ENCODE measurements at places on chromosomes 12 and 14. TPM values are rescaled to one million over a fixed set of nuclear protein-coding genes. Genes with fewer than 3 reads are reported as not detected.

DNA sequence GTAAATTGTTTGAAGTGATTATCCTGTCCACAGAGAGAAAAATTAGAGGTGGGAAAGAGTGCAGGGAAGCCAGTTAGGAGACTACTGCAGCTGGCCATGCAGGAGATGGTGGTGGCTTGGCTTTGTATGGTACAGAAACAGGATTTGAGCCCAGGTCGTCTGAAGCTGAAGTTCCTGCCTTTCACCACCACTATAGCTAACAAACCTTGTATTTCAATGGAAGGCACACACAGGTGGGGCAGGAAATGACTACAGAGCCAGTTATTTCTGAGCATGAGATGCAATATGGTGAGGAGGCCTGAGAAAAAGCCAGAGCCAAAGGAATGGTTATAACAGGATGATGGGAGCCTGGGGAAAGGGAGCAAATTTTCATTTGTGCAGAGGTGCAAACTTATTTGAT lies 103.9 kb downstream of the BTG1 start:
- peak overlapping the region; percentile 78 for H3K27ac ChIP-seq
- peaks cover 5% of the 10 kb centered on the region for H3K36me3 ChIP-seq
- H3K4me3 ChIP-seq = peak overlapping the region; percentile 27

RNF212B gene
- not detected for total RNA-seq

- H3K27me3 ChIP-seq = no peaks in the 10 kb centered on the region
- H3K27ac ChIP-seq = peak overlapping the region; percentile 78
- peaks cover 5% of the 10 kb centered on the region for H3K36me3 ChIP-seq
- DNase-seq = no peak
- H3K4me3 ChIP-seq = peak overlapping the region; percentile 43
These were observed 148.4 kb upstream of the PLEKHG7 start for GRCh38 chr12:92554158-92555073.

DNA sequence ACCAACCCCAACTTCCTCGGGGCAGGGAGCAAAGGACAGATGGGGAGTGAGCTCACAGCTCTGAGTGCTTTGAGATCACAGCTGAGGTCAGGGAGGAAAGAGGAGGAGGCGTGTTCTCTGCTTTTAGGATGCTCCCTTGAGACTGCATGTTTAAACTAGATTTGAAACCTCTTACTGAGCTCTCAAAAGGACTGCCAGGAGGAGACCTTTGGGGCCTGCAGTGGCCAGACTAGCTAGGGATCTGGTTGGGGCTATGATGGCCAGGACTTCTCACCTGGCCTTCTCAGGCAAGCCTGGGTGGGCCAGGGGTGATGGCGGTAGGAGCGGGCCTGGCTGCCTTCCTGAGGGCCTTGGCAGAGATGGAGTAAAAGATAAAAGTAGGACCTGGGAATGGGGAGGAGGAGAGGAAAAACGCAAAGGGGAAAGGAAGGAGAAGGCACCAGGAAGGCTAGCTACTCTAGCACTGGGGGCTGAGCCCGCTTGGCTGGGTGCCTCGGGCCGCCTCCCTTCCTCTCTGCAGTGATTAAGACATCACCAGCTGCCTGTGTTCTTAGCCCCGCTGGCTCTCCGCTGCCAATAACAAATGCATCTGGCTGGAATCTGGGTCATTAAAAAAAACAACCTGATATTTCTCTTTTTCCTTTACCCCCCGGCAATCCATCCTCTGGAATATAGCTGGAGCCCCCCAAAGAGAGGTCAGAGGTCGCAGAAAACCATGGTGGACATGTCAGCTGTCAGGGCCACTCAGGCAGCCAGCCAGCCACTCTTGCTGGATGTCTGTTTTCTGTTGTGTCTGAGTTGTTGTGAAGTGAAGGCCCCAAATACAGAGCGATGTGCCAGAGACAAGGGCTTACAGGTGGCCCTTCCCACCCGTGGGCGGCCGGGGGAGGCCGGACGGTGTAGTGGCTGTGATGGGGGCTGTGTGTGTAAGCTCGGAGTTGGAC lies 141.3 kb downstream of the TSPAN9 start:
- no peak overlapping the region for H3K27ac ChIP-seq
- no peaks in the 10 kb centered on the region for H3K4me1 ChIP-seq
- DNase-seq = no peak
- H3K36me3 ChIP-seq = no peaks in the 10 kb centered on the region
- no peaks in the 10 kb centered on the region for H3K27me3 ChIP-seq

- no peak overlapping the region for H3K27ac ChIP-seq
- no peak overlapping the region for H3K4me3 ChIP-seq
- no peaks in the 10 kb centered on the region for H3K4me1 ChIP-seq
- H3K36me3 ChIP-seq = no peaks in the 10 kb centered on the region
- DNase-seq = no peak
These were observed 4.2 kb upstream of the CDC42BPB start for GRCh38 chr14:103061482-103061976.

DNA sequence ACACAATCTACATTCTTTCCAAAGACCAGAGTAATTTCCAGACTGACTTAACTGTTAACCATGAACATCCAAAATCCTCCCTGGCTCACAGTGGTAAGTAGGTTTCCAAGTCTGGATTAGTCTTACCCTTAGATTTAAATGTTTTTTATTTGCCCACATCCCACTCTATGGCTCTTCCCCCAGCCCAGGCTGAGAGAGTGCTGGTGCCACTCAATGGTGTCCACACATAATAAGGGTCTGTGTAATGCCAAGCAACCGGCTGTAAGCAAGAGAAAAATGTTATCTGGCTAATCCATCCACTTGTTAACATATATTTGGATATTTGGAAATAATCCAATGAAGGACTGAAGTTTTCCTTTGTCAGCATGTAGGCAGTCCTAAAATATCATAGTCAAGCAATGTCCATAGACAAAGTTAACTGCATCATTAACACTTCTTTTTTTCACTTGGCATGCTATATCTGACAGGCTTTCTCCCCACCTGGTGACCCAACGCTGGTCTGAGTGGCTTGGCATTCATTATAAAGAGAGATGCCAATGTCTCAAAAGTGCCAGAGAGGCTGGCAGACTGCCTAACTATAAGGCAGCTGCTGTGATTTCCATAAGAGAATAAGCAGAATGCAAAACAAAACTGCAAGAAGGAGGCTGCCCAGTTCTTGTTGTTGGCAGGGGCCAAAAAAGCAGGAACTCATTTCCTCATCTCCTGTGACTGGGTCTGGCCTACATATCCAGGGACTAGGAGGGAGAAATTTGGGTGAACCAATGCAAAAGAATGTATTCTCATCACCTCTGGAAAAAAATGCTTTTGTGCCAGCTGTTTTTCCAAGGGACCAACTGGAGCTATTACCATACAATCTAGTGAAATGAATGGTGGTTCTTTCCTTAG lies 13.9 kb upstream of the HOXC13 start:
- DNase-seq = no peak
- H3K27me3 ChIP-seq = peaks cover 93% of the 10 kb centered on the region
- peaks cover 4% of the 10 kb centered on the region for H3K4me1 ChIP-seq
- no peak overlapping the region for H3K27ac ChIP-seq
- no peak overlapping the region for H3K4me3 ChIP-seq

MAP1LC3B2 gene
- total RNA-seq = 2.0 TPM

DNA sequence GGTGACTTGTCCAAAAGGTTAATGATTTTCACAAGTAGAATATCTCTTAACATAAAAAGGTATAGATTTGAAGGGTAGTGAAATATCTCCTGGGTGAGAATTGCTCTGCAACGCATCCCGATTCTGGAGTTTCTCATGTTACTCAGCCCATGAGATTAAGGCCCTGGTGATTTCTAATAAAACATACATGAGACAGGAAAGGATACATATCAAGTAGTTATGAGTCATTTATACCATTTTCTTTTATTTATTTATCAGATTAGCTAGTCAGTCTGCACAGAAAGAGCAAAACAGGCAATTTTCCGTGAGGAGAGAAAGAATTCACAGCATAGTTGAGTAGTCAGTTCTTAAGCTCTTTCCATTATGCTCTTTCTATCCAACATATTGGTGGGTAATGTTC lies 535.6 kb upstream of the ATP2B1 start:
- no peaks in the 10 kb centered on the region for H3K36me3 ChIP-seq
- H3K4me1 ChIP-seq = no peaks in the 10 kb centered on the region
- H3K27me3 ChIP-seq = peaks cover 11% of the 10 kb centered on the region
- H3K27ac ChIP-seq = no peak overlapping the region
- DNase-seq = no peak

DNA sequence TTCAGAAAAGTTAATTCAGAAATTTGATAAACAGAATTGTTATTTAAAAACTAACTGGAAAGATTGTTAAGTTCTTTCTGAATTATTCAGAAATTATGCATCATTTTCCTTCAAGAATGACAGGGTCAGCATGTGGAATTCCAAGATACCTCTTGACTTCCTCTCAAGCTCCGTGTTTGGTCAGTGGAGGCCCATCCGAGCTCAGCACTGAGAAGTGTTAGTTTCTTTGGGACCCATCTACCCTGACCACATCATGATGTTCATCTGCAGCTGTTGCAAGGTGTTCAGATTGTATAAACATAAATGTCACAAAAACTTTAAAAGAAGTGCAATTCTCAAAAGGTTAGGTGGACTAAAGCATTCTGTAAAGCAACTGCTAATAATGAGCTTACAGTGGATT lies 33.7 kb downstream of the MDM2 start:
- H3K27me3 ChIP-seq = no peaks in the 10 kb centered on the region
- no peak overlapping the region for H3K4me3 ChIP-seq
- H3K4me1 ChIP-seq = peaks cover 10% of the 10 kb centered on the region
- H3K27ac ChIP-seq = no peak overlapping the region
- DNase-seq = no peak
- H3K36me3 ChIP-seq = peaks cover 10% of the 10 kb centered on the region

DNA sequence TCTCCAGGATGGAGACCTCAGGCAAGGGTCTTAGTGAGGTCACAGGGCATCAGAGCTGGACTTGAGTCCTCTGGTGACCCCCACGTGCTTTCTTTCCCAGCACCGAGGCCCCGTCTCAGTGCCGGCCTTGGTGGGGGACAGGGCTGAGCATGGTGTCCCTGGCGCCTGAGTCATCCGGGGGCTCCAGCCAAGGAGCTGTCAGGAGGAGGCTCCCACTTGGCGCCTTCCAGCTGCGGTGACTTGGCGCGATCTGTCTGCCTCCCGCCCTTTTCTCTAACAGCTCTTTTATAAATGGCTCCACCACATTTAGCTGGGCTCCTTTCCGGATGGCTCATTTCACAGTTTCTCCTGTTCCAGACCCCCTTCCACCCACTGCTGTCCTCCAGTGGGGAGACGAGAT lies 60.4 kb downstream of the PRMT8 start:
- H3K27ac ChIP-seq = no peak overlapping the region
- H3K27me3 ChIP-seq = peaks cover 8% of the 10 kb centered on the region
- H3K36me3 ChIP-seq = no peaks in the 10 kb centered on the region
- DNase-seq = no peak
- no peak overlapping the region for H3K4me3 ChIP-seq

GRCh38 chr14:94341656-94342333 lies 18.7 kb upstream of the SERPINA6 start:
- peak; percentile 21 for DNase-seq
- peak overlapping the region; percentile 28 for H3K4me3 ChIP-seq
- H3K27me3 ChIP-seq = peaks cover 29% of the 10 kb centered on the region
- H3K27ac ChIP-seq = no peak overlapping the region
- H3K36me3 ChIP-seq = peaks cover 18% of the 10 kb centered on the region
- peaks cover 37% of the 10 kb centered on the region for H3K4me1 ChIP-seq

- no peaks in the 10 kb centered on the region for H3K36me3 ChIP-seq
- no peak for DNase-seq
- no peak overlapping the region for H3K4me3 ChIP-seq
- no peaks in the 10 kb centered on the region for H3K27me3 ChIP-seq
These were observed 16.7 kb downstream of the TBC1D30 start for GRCh38 chr12:64840949-64841717.

GPR132 gene
- total RNA-seq = 38.2 TPM

- no peak for DNase-seq
- no peak overlapping the region for H3K4me3 ChIP-seq
- H3K4me1 ChIP-seq = peaks cover 4% of the 10 kb centered on the region
- H3K36me3 ChIP-seq = peaks cover 1% of the 10 kb centered on the region
- no peak overlapping the region for H3K27ac ChIP-seq
- no peaks in the 10 kb centered on the region for H3K27me3 ChIP-seq
These were observed 77.2 kb downstream of the C2CD5 start for GRCh38 chr12:22467190-22467589.

- H3K36me3 ChIP-seq = peaks cover 9% of the 10 kb centered on the region
- H3K4me1 ChIP-seq = peaks cover 28% of the 10 kb centered on the region
- peak overlapping the region; percentile 54 for H3K27ac ChIP-seq
- DNase-seq = no peak
These were observed 31.1 kb downstream of the ELK3 start for GRCh38 chr12:96225044-96225855.

DNA sequence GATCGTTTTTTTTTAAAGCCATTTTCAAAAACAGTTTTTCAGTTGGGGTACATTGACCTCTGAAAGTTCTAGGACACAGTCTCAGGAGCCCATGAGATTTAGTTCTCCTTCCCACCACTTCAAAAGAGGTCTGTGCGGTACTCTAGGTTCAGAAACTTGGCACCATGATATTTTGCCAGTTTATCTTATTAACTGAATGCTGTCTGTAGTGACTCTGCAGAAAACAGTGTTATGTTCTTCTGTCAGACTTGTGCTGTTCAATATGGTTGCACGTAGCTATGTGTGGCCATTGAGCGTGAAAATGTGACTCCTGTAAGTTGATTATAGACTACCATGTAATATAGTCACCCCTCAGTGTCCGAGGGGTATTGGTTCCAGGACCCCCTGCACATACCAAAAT lies 35.9 kb downstream of the CRADD start:
- DNase-seq = no peak
- no peaks in the 10 kb centered on the region for H3K27me3 ChIP-seq
- no peak overlapping the region for H3K27ac ChIP-seq
- no peak overlapping the region for H3K4me3 ChIP-seq
- peaks cover 17% of the 10 kb centered on the region for H3K36me3 ChIP-seq

GRCh38 chr12:116735084-116735483 lies 2.8 kb downstream of the SPRING1 start:
- no peak for DNase-seq
- no peak overlapping the region for H3K4me3 ChIP-seq
- H3K4me1 ChIP-seq = peaks cover 34% of the 10 kb centered on the region
- peaks cover 12% of the 10 kb centered on the region for H3K36me3 ChIP-seq
- H3K27ac ChIP-seq = no peak overlapping the region
- H3K27me3 ChIP-seq = no peaks in the 10 kb centered on the region

FZD10 gene
- total RNA-seq = not detected

DNA sequence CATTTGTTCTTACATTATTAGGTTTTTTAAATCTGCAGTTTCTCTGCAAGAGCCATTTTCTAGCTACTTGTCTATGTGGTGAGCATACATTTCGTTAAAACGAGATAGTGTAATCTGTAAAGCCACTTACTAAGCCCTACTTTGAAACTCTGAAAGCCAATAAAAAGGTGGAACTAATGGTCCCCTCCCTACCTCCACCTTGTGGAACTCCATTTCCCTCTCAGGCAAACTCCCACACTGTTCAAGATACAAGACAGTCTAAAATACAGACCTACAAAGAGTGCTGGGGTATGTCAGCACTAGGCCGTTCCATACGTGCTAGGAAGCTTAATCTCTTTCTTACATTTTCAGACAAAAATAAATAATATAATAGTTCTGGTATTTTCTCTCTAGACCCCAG lies 74.1 kb downstream of the DUSP6 start:
- no peak overlapping the region for H3K4me3 ChIP-seq
- peaks cover 24% of the 10 kb centered on the region for H3K4me1 ChIP-seq
- no peaks in the 10 kb centered on the region for H3K36me3 ChIP-seq
- no peak overlapping the region for H3K27ac ChIP-seq
- DNase-seq = no peak

Data from activated T-cell treated with anti-CD3 and anti-CD28 coated beads, Interleukin-2, amount 50 U/mL, for 72 hours (primary cell).